ENCODE measurements at places on chromosomes 2 and 18. TPM values are rescaled to one million over a fixed set of nuclear protein-coding genes. Genes with fewer than 3 reads are reported as not detected.

The SLC5A7 gene
- not detected for total RNA-seq

The ALPP gene
- not detected for total RNA-seq

The TCF23 gene
- not detected for total RNA-seq

The RBM45 gene
- total RNA-seq: 18.6 TPM

The ZAP70 gene
- total RNA-seq: 302 TPM

DNA sequence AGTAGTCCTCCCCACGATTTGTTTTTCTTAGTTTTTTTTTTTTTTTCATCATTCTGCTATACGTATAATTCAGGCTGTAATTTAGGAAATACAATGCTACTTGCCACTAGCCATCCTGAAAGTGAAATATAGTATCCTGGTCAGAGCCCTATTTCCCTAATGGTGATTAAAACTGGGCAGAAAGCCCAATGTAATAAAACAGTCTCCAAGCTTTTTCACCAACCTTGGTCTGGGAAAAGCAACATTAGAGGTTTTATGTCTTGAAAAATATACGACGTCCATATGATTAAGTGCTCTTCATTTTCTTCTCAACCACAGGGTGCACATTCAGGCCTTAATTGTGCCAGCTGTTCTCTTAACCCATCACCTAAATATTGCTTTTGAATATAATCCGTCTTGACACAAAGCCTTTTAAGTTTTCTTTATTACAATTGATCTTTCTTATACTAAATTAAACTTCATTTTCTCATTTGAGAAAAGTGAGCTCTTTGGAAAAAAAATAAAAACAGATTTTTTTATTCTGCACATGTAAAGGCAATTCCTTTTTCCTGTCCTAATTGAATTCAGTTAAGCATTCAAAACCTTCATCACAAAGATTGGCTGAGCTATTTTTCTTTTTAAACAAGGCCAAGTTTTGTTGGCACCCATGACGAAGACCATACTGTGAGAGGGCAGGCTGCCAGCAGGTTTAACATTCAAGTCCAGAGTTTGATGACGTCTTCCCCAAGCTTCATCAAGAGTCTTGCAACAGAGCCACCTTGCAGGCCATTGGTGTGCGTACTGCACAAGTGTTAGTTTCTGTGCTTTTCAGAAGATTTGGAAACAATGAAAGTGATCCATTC lies 52.7 kb downstream of the MAP2 start:
- DNase-seq: no peak

DNA sequence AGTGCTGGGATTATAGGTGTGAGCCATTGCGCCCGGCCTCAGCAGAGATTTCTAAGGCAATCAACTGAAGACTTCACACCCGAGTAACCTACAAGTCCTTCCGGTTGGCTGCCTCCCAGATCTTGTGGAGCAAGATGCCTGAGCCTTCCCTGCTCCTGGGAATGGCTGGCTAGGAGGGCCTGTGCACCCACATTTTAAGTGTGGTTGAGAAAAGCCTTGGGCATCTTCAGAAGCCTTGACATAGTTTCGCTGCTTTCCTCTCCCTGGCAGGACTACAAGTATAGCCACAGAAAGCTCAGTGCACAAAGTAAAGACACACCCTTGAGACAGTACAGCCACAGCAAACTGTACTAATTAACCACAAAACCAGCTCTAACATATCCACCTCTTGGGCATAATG lies 35.2 kb downstream of the E2F6 start:
- no peak for DNase-seq

DNA sequence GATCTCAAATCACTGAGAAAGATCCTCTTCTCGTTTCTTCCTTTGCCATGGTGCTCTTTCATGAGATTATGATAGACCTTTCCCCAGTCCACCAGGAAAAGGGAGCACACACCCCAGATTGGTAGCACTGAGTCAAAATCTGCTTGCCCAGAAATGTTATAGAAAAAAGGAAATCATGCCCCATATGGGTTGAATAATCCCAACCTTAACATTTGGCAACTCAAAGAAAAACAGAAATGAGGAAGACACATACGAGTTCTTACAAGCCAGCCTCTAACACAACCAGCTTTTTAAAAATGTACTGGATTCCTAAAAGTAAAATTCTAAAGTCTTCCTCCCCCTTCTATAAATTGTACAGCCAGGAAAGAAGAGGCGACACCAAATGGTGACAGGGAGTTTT lies 103.0 kb downstream of the ANKRD44 start:
- DNase-seq: no peak

- no peak for DNase-seq
Measured at GRCh38 chr18:28176698-28176947, 307 bp downstream of the CDH2 start.

- DNase-seq: no peak
Measured at GRCh38 chr18:7824970-7825369, 257.9 kb downstream of the PTPRM start.

- DNase-seq: no peak
Measured at GRCh38 chr2:229715895-229716507, 1.6 kb upstream of the DNER start.

DNA sequence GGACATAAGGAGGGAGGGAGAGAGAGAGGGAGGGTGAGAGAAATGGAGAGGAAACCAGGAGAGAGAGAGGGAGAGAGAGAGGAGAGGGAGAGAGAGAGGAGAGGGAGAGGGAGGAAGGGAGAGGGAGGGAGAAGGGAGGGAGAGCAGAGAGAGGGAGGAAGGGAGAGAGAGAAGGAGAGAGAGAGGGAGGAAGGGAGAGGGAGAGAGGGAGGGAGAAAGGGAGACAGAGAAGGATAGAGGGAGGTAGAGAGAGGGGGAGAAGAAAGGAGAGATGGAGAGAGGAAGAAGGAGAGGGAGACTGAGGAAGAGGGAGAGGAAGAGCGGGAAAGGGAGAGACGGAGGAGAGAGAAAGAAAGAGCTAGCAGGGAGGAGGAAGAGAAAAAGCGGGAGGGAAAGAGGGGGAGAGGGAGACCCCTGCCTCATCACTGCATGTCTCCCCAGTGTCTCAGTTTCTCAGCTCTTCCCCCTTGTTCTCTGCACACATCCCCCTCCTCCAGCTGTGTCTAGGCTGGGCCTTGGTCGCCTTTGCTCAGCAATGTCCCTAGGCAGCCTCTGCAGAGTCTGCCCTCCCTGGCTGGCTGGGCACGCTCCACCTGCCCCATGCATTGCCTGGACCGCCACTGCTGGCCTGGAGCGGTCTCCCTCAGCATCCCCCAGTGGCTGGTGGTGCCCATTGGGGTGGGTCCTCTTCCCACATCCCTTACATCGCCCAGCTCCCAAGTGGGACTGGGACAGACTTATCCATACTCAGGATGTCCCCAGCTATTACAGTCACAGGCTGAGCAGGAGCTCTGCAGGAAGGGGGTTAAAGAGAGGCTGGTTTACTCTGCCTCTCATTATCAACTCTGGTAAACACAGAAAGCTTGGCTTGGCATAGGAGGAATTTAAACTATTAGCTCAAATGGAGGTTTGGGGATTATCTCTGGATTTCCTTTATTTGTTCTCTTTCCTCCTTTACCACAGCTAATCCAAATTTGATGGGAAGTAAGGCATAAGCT lies 85.7 kb upstream of the APCDD1 start:
- no peak for DNase-seq

- no peak for DNase-seq
Measured at GRCh38 chr2:53575721-53576124, 191.9 kb upstream of the CHAC2 start.
